ENCODE measurements at places on chromosomes 6 and 20.
A peak's percentile ranks its signal among the peaks of the same experiment; 100 is the strongest.

DNA sequence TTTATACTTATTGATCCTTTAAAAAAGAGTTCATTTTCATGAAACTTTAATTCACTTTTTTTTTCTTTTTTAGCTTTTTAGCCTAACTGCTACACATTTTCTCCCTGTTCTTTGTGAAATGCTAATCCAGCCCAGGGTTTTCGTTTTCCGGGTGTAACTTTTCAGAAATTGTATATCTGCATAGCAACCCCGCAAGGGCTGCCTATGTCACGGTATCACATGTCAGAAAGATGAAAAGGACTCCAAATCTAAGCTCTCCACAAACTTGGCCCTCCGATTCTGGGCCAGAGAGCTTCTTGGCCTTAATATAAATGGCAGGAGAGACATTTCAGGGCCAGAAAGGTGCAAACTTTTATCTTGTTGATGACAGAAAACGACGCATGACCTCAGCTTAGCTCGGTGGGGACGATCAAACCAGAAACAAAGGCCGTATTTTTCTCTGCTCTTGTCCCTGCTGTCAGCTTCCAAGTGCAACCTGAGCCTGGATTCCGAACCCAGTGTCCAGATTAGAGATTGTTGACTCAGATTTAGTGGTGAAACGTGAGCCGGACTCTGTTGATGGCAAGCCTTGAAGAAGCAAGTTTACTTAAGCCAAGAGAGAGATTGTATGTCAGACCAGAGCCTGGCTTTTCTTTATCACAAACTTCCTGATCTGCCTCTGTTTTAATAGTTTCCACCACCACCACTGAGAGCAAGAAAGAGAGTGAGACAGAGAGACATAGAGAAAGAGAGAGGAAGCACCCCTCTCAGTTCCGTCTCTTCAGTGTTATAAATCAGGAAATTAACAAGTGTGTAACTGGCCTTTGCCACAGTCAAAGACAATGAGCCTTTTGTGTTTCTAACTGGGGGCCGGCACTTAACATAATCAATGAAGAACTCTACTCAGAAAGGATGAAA lies 157.8 kb downstream of the SCML4 start:
- DNase-seq: peak; percentile 40

DNA sequence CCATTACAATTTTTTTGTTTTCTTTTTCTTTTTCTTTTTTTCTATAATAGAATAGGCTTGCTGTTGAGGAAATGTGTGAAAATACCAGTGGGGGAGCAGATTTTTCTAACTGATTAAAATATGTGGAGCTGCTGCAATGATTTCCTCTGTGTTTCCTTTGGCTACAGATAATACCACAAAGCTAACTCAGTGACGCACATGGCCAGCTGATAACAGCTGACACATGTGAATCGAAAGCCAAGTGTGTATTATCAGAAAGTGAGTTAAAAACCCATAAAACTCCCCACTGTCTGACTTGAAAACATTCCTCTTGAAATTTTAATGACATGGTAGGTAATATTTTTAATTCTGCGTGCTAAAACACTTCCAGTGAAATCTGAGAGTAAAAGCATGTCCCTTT lies 70.8 kb upstream of the AHI1 start:
- DNase-seq: peak; percentile 59

DNA sequence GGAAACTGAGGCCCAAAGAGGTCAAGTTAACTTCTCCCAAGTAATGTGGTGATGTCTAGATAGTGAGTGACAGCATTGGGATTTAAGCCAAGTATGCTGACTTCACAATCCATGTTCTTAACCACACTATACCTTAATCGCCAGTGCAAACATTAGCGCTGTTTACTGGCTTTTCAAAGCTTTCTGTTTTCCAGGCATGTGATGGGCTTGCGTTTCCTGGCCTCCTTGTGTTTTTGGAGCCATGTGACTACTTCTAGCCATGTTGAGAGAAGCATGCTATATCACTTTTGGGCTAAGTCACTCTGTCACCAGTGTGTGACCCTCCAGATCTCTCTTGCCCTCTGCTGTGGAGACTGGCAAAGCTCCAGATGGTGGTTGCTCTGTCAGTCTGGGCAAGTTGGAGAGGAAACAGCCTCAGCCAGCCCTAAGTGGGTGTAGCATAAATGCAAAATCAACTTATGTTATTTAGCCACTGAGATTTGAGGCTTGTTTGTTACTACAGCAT lies 76.9 kb downstream of the ANKRD6 start:
- peak; percentile 6 for DNase-seq

- DNase-seq: no peak
Measured at GRCh38 chr6:168164462-168165061, 85.5 kb upstream of the FRMD1 start.

- DNase-seq: peak; percentile 43
Measured at GRCh38 chr6:16948396-16948795, 153.5 kb upstream of the STMND1 start.

- DNase-seq: no peak
Measured at GRCh38 chr20:38225900-38226263, 34.7 kb downstream of the KIAA1755 start.

- DNase-seq: no peak
Measured at GRCh38 chr6:82370788-82371187, 7.2 kb downstream of the TPBG start.

- DNase-seq: peak; percentile 79
Measured at GRCh38 chr6:26233649-26234420, 131.2 kb upstream of the BTN3A2 start.

- DNase-seq: no peak
Measured at GRCh38 chr6:29917857-29918256, 24.5 kb upstream of the HLA-A start.

- DNase-seq: no peak
Measured at GRCh38 chr6:133542056-133542821, 301.1 kb downstream of the EYA4 start.

DNA sequence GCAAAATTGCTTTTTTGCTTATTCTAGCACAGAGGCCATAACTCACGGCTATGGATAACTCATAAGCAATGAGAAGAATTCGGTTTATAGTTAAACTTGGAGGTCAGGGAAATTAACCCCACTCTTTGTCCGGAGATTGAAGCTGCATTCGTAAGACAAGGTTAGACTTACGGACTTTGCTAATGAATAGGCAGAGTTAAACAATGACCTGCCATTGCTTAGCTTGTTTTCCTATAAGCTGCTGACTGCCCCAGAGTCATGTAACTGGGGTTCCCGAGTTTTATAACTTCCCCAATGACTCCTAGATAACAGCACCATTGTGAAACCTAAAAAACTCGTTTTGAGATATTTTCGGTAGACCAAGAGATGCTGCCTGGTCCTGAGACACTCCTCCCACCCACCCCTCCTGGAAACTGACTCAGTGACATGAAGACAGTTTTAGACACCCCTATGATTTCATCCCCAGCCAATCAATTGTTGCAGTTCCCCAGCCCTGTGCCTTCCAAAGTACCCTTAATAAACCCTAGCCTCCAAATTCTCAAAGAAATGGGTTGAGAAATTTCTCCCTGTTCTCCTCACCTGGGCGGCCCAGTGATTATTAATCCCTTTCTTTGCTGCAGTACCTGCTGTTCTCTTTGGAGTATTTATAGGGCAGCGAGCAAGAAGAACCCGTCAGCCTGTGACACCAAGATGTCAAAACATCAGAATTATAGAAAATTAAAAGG lies 33.1 kb upstream of the MCUR1 start:
- DNase-seq: no peak

- no peak for DNase-seq
Measured at GRCh38 chr6:148565930-148566663, 180.7 kb upstream of the UST start.

- no peak for DNase-seq
Measured at GRCh38 chr6:121645100-121645745, 209.8 kb downstream of the GJA1 start.

GRCh38 chr6:81625216-81625615 lies 127.3 kb downstream of the TENT5A start:
- no peak for DNase-seq

DNA sequence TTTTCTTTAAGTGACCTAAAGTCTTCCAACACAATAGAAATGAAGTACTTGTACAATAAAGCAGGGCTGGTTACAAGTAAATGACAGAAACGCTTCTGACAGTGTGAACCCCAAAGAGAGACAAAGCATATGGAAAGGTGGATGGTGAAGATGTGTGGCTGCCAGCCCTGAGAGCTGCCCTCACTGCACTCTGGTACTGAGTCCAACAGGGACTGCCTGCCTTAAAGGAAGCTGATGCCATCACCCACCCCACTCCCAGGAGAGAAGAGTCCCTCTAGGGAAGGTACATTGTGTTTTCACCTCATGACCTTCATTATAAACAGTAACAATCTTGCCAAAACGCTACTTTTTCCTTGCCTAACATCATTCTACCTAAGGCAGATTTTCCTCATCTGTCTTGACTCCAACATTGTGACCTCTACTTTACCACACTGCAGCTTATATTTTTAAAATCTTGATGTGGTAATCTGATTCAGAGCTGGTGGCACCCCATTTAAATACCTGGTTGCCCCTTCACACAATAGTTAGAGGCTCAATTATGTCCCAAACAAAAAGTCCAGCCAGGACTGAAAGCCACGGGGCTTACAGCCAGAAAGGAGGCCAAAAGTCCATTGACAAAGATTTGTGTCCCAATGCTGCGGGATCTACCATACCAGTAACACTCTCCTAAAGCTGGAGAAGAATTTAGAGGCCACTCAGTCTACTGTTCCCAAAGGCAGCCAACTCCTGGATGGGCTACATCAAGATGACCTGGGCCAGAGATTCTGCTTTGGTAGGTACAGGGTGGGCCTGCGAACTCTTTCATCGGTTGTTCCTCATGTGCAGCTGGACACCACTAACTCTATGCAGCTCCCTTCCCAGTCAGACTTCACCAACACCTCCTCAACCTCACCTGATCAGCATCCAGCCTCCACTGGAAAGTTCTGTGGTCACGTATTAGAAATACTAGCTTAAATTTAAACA lies 4.4 kb downstream of the APMAP start:
- DNase-seq: no peak
